ENCODE measurements at places on chromosomes 7 and 10.

- peak; percentile 54 for DNase-seq
Observed at GRCh38 chr7:98562871-98563495, 54.1 kb upstream of the NPTX2 start.

GRCh38 chr10:46294641-46295220 lies 7.9 kb downstream of the ANTXRL start:
- DNase-seq = no peak

DNA sequence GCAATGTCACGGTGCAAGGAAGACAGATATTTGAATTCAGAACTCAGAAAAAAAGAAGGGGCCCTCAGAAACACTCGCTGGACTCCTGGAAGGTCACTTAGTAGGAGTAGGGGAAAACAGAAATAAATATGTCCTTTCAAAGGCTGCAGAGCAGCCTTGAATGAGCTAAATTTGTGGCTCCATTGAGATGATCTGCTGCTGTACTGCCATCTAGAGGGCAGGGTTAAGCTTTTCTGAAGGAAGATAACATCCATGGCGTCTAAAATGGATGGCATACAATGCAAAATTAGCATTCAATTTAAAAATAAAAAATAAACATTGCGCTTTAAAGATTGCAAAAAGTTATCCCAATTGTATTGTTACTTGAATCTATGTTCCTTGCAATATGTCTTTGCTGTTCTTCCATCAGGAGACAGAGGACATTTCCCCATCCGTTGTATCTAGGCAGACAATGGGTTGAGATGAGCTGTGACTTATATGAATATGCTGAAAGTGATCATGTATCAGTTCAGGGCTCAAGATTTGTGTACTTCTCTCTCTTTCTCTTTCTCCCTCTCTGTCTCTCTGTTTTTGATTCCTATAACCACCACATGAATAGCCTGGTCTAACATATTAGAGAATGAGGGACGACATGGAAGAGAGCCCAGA lies 642.2 kb downstream of the SH2D4B start:
- DNase-seq = peak; percentile 3

DNA sequence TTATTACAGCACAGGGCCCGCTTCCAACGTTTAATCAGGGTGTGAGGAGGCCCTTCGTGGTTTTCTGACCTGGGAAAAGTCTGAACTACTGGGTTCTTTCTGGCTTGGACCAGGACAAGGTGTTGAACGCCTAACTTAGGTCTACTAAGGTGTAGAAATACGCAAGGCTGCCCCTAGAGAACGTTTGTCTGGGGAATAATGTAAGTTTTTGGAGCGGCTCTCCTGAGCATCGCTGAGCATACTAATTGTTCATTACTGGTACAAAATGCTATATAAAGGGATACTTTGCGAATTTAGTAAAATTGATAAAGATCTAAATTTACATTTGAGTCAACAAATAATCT lies 32.4 kb upstream of the TOMM7 start:
- no peak for DNase-seq

DNA sequence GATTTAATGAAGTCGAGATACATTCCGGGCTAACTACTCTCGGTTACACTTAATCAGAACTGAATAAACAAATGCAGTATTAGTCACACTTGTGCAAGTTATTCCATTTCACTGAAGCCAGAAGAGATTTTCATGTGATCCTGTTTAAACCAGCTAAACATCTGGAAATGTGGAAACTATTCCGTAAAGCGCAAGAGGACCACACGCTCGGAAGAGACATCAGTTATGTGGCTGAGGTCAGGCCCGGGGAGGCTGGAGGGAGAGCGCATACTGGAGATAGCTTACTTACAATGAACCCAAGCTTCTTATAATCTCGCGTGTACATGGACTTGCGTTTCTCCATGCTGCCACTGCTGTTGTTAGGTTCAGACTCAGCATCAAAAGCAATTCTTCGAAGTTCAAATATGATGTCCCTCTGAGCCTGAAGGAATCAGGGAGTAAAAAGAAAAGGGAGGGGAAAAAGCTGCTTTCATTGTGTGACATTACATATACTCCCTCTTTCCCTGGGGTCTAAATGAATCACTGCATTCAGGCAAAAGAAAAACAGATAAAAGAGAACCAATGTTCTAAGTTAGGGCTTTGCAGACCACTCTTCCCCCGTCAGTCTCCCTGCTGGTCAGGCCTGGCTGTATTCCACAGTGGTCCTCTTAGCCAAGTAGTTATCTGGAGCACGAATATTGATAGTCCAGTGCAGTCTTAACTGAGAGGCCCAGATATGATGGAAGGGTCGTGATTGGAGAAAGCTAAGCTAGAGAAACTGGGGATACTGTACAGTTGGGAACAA lies 237.4 kb downstream of the ELMO1 start:
- no peak for DNase-seq
